HAP-1 (cell line): ENCODE measurements at places on chromosomes 7 and 10.

DNA sequence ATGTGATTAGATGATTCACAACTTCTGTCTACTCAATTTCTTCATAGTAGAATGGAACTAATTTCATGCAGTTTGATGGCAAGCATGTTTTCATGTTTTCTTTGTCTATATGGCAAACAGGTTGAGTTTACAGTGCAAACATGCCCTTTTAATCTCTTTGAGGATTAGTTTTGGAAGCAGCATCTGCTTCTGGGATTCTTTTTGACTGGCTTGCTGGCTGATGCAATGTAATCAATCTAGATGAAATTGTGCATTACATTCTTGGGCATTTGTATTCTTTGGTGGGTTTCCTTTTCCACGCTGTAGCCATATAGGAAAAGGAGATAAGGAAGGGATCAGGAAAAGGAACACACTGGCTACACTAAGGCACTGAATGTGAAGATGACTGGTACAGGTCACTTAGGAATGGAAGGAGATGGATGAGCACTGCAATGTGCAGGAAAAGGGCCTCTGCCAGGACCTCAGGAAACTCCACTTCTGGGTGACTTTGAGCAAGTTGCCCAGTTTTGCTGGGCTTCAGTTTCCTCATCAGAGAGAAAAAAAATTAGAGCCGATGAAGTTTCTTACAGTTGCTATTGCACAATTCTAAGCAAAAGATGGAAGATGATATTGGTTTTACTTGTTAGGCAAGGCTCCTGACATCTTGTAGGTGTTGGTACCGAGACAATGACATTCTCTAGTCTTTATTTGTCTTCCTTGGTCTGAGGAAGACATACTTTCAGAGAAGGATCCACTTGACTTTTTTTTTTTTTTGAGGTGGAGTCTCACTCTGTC lies 269.1 kb downstream of the SUGCT start:
- DNase-seq = no peak

DNA sequence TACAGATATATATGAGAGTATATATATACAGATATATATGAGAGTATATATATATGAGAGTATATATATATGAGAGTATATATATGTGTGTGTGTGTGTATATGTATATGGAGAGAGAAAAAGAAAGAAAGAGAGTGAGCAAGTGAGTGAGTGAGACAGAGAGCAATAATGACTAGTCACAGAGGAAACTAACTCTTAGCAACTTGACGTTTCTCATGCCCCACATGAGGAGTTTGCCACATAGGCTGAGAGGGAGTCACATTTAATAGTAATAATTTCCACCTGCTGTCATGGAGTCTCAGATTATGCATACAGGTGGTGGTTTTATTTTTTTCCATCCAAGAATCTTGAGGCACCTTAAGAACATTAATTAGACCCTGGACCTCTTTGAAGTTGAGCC lies 199.9 kb downstream of the GATA3 start:
- DNase-seq = no peak

DNA sequence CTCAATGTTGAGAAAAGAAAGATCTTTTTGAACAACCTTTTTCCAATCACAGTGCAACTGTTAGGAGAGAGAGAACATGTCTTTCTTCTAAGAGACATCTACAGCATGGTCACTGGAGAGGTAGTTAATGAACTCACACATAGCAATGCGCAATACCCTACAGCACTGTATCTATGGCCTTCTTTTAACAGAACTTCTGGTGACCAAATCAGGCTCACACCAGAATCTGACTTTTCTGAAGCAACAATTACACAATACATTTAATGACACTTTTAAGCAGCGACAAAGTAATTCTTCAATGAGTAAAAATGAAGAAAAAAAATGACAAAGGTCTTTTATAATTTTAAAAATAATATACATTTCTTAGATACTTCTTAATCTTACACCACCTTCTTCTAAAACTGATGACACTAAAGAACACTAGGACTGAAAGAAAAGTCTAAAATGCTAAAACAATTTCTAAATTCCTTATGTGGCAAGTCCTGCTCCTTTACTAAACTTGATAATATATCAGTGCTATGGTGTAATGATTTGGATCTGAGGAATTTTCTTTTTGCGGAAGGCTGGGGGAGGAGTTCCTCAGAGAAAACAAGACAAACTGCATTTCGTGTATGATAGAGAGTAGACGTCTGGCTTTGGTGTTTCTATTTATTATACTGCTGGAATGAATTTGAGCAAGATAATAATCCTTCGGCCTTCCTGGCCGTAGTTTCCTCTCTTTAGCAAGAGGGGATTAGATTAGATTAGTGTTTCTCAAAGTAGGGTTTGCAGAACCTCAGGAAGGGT lies 166.3 kb downstream of the ZNF438 start:
- no peak for DNase-seq

- DNase-seq = no peak
These were observed 472.0 kb upstream of the CNTNAP2 start for GRCh38 chr7:145644426-145645134.

DNA sequence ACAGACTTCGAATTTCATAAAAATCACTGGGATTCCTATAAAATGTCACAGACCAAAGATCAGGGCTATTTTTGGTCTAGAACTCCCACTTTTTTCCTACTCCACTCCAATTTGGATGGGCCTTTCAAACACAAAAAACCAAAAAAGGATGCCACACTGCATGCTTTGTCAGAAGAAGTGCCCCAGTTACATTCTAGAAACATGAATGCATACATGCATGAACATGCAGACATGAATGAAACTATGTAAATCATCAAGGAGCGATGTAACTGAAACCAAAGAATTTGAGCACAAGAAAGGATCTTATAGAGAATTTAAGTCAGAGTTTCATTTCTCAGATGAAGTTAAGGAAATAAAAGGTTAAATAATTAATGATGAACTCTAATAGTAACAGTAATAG lies 31.8 kb upstream of the FAM133B start:
- no peak for DNase-seq

GRCh38 chr10:77604063-77604462 lies 33.5 kb downstream of the KCNMA1 start:
- DNase-seq = no peak

GRCh38 chr7:65968256-65969185 lies 13.5 kb downstream of the GUSB start:
- DNase-seq = no peak

DNA sequence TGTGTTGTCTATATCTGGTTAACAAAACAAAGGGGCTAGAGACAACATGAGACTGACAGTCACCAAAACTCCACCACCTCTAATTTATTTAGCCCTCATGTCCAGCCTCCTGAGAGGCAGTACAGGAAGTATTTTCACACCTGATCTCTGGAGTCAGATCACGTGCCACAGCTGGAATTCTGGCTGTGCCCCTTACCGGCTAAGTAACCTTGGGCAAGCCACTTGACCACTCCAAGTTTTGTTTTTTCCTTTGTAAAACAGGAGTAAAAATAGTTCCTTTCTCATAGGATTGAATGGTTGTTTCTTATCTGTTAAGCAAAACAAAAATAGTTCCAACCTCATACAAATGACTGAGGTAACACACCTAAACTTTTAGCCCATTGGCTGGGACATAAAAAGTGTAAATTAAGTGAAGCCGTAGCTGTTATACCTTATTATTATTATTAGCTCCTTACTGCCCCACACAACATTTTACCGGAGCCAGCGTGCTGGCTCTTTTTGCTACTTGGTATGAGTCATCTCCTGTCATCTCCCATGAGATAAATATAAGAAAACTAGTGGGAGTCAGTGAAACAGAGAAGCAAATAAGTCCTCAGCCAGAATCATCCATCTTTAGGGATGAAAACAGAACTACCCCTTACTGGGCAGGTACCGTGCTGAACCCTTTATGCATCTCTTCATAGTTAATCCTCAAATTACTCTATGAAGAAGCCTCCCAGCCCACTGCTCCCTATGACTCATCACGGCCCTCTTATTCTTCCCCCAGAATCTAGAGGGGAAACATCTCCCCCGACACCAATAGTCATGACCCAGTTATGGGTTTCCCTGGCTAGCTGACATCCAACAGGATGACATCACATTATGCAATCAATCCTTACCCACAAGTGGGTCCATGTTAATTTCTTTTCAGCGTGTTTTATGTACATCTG lies 44.9 kb downstream of the PPP1R3C start:
- no peak for DNase-seq

DNA sequence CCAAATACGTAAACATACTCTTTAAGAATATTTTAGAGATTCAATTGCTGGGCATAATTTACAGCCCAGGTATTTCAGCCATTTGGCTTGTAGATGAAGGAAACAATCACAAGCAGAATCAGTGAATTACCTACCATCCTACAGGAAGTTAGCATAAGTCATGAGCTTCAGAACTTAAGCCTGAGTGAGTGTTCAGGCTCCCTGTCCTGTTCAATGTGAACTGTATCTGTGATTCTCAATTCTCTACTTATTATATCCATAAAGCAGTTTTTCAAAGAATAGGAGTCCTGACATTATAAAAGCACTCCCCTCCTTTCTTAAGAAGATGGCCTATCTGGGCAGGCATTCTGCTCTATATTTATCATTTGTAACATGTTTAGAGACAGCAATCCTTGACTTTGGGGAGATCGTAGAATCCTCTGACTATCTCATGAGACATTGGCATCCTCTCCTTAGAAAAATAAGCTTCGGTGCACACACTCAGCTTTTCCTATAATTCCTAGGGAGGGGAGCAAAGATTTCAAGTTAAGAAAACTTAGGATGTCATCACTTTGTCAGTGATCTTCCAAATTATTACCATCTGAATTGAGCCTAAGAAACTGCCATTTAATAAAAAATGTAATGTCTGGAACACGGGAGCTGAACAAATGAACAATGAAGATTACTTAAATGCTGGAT lies 645.2 kb upstream of the IGFBP3 start:
- DNase-seq = no peak

GRCh38 chr7:44217852-44218402 lies 17.1 kb downstream of the YKT6 start:
- no peak for DNase-seq
